ENCODE measurements at places on chromosomes 11 and 22.

DNA sequence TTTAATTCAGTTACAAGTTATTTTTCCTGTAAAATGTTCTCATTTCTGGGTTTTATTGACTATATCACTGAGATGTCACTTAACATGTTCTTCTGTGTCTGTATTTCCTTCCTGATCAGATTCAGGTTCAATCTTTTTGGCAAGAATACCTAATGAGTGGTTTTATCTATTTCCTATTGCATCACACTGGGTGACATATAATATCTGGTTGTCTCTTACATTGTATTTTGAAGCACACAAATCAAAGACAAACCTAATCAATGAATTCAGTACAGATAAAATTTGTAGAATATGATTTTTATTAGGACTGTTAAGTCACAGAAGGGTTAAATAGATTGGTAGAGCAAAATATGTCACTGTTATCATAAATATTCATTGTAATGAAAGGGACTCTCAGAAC lies 60.4 kb downstream of the BCL2L13 start:
- DNase-seq: no peak

DNA sequence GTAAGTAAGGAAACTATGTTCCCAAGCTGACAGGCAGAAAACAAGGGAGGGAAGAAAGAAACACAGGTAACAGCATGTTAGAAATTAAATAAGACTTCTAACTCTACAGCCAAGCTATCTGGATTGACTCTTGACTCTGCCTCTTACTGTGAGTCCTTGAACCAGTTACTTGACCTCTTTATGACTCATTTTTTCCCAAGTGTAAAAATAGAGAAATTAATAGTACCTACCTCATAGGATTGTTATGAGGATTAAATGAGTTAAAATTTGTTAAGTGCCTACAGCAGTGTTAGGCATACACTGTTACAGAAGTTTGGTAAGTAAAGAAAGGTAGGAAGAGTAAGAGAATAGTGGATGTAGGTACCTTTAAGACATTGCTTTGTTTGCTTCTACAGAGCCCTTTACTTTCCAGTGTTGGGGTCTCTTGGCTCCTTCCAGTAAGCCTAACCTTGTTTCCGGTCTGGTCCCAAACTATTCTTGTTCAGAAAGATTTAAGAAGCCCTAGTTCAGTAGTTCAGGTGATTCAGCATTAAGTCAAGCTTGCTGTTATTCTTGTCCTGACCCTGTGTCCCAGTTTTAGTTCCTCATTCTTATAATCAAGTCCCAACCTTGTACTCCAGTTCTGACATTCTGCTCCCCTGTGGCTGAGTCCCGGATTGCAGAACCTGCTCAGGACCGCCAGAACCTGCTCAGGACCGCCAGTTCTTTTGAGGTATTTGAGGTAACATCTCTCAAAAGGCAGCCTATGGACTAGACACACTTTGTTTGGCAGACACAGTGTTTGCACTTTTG lies 963.4 kb upstream of the CCDC90B start:
- no peak for DNase-seq

- no peak for DNase-seq
Observed at GRCh38 chr22:44136786-44137185, 43.9 kb upstream of the PARVG start.

DNA sequence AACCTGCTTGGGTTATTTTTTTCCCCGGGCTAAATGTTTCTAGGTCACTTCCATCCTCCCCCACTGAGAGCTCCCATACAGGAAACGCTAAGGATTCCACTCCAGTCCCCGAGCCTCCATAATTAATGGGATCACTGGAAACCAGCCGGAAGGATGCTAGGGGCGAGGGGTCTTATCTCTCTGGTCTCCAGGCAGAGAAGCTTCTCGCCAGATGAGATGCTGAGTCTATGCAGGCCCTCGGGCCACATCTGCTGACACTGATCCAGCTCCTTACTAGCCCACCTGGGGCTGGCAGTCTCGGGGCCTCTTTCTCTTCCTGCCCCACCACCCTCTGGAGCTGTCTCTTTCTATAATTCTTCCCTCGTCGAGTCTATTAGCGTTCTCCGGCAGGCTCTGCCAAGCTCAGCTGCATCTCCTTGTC lies 125.9 kb upstream of the SYT13 start:
- no peak for DNase-seq

DNA sequence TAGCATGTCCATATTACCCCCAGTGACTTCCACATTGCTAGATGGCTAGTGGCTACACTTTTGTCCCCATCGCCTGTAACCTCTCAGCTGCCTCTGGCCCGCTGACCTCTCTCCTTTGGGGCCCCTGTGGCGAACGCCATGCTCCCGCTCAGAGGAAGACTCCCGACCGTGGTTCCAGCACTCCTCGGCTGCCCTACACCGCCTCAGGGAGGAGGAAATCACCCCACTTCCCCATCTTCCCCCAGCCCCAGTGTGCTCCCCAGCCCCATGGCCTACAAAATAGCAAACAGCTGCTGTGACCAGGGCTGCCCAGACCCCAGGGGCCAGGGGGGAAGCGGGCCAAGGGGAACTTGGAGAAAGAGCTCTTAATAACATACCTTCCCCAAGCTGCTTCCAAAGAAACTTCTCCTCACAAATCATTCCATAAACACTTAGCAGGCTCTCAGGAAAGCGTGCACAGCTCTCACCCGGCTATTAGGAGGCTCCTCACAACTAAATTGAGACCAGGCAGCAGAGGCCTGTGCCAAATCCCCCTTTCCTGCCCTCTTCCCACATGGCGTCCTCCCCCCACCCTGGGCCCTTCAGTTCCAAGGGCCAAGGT lies 63.5 kb upstream of the WNT11 start:
- no peak for DNase-seq

DNA sequence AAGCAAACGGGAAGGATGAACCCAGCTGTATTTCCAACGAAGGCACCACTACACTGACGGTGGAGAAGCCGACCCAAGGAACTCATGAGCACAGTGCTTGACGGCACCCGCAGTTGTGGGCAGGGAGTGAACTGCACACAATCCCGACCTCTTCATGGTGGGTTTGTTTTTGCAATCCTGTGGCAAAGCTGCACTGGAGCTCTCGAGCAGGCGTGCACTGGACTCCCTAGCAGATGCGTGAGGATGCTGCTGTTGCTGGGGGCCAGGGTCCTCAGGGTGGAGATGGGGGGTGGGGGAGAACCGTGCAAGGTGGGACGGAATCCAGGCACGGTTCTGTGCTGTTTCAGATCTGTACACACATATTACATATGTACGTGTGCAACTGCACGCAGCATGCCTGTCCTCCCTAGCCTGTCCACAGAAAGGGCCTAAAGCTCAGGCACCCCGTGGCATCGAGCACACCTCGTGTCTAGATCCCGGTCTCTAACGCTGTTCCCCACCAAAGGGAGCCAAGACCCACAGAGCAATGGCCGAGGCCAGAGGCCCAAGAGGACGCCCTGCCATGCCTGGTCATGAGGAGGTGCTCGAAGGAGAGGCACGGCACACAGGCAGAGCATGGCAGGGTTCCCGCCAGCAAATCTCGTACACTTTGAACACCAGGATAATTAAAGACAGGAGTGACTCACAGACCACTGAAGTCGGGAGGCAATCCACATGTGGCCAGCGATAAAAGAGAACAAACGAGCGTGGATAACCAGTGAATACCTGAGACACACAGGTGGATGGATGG lies 17.6 kb downstream of the ALG12 start:
- no peak for DNase-seq

- DNase-seq: peak; percentile 79
Observed at GRCh38 chr11:75582895-75583717, 21.1 kb downstream of the SERPINH1 start.

- DNase-seq: no peak
Observed at GRCh38 chr11:65279279-65279678, 17.5 kb downstream of the POLA2 start.

DNA sequence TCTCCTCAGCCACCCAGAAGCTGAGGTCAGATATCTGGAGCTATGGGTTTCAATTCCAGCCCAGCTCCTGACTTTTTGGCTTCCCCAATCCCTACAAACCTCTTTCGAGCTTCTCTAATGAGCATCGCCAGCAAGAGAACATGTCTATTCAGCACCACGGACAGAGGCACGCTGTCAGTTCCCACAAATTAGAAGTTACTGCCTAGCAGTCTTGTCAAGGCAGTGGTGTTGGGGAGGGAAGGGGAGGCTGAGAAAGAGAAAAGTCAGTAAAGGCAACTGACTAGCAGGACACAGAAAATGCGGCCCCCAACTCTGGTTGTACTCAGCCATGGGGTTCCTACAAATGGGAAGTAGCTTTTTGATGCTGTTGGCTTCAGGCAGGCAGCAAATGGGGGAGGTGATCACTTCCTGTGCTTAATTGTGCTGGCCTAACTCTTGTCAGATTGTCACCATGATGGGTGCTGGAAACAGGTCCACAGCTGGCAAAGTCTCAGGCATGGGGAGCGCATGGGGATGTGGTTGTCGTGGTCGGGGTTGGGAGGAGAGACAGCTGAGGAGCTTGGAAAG lies 205.9 kb downstream of the ST3GAL4 start:
- peak; percentile 2 for DNase-seq

GRCh38 chr11:132311703-132312102 lies 941.3 kb downstream of the NTM start:
- DNase-seq: no peak

GRCh38 chr11:130003717-130004001 lies 1.0 kb upstream of the PRDM10 start:
- no peak for DNase-seq

DNA sequence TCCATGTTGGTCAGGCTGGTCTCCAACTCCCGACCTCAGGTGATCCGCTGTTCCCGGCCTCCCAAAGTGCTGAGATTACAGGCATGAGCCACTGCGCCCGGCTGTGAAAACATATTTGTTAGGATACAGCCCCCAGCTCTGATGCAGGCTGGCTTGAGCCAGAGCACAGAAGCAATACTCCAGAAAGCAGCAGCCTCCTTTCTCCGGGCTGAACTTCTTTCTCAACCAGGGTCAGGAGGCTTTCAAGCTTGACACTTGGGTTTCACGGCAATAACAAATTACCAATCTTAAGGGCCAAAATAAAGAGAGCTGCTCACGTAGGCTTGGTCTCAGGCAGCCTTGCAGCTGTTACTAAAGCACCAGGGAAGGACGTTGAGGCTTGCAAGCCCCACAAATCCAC lies 10.8 kb upstream of the CECR2 start:
- DNase-seq: no peak

DNA sequence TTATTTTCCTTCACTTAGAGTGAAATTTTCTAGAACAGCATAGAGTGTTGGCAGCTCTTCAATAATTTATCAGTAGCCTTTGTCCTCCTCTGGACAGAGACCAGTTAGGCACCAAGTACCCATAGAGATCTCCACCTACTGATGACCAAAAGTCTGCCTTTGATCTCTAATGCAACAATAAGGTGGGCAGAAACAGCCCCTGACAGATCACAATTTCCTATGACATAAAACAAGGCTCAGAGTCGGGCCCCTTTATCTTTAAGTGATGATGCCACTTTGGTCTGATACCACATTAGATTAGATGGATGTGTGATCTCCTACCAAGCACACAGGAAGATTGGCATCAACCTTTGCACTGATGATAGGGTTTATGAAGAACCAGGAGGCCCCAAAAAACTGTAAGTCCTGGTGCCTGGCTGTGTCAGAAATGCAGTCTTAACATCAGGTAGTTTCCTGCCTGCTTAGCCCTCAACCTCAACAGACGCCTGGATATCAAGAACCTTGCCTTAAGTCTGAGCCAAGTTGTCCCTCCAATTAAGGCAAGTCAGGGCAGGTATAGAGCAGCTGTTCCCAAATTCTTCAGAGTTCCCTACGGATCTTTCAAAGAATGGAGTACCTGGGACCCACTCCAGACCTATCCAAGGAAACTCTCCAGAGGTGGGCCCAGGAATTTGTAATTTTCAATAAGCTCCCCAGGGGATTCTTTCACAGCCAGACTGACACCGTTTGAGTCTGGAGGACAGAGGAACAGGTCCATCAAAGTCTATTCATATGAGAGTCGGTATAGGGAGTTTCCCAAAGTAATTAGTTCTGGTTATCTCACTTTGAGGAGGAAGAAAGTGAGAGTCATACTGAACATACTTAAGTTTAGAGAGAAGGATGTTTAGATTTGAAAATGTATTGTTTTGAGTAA lies 30.6 kb upstream of the TMPRSS4 start:
- DNase-seq: peak; percentile 25

DNA sequence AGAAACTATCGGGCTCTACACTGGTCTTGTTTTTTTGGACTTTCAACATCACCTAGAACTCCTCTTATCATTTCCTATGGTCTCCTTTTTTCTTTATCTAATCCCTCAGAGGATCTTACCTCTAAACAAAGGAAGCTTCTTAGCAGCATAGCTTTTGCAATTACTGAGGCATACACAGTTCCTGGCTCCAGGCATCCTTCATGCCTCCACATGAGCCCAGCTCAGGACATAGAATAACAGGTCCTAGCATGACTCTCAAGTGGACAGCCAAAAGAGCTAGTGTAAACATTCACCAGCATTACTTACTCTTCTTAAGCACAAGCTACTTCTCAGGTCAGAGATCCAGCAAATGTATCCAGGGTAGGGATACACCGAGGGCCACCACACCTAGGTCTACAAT lies 17.1 kb downstream of the CFAP300 start:
- no peak for DNase-seq

- DNase-seq: no peak
Observed at GRCh38 chr11:76624500-76625379, 45.8 kb downstream of the LRRC32 start.

DNA sequence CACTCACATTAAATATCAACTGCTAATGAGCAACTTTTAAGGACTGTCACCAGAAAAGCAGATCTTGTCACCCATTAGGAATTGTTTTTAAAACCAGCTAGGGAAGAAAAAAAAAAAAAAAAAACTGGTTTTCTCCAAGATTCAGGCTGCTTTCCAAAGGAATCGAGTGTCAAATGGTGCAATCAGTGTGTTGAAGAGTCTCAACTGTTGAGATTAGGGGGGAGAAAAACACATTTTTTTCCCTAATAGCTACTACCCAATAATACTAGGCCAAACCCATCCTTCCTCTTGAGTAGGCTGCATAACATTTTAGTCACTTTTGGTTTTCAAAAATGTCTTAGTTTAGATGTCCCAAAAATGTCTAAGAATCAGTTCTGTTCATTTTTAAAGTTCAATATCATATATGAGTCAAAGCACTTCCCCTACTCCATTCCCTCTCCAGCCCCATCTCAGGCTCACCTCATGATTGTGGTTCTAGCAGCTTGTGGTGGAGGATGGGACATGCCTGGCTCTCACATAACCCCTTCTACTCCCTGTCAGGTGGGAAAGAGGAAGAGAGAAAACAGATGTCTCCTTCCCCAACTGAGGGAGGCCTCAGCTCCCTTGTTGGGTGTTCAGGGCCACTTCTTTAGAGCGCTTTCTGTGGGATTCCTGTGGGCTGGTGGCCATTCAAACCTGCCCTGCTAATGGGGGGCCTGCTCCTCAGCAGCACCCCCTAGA lies 193.6 kb downstream of the CWF19L2 start:
- DNase-seq: no peak

Measured in activated naive CD8-positive, alpha-beta T cell treated with anti-CD3 and anti-CD28 coated beads for 36 hours (primary cell).